Forelimb muscle (tissue), 1 donor: ENCODE measurements at places on chromosomes 1 and 21.

DNA sequence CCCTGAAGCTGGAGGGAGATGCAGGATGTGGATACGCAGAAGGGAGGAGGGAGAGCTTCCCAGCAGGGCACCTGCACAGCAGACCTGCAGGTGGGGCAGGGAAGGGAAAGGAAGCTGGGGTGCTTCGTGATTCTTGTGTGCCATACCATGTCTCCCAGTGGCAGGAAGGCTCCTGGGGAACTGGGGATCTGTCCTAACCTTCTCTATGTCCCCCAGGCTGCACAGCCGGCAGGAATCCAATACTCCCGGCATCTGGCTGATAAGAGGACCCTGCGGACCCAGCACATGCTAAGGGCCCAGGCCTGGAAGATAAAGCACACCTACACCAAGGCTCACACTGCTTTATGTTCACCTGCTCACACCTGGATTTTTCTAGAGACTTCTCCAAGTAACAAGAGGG, 79.4 kb downstream of the ITPKB start:
- DNase-seq, result no peak

- no peak for DNase-seq
Observed at GRCh38 chr1:201460814-201461644, 8.0 kb downstream of the PHLDA3 start.

GRCh38 chr1:231806623-231807495, 180.3 kb downstream of the DISC1 start:
- DNase-seq, result no peak

DNA sequence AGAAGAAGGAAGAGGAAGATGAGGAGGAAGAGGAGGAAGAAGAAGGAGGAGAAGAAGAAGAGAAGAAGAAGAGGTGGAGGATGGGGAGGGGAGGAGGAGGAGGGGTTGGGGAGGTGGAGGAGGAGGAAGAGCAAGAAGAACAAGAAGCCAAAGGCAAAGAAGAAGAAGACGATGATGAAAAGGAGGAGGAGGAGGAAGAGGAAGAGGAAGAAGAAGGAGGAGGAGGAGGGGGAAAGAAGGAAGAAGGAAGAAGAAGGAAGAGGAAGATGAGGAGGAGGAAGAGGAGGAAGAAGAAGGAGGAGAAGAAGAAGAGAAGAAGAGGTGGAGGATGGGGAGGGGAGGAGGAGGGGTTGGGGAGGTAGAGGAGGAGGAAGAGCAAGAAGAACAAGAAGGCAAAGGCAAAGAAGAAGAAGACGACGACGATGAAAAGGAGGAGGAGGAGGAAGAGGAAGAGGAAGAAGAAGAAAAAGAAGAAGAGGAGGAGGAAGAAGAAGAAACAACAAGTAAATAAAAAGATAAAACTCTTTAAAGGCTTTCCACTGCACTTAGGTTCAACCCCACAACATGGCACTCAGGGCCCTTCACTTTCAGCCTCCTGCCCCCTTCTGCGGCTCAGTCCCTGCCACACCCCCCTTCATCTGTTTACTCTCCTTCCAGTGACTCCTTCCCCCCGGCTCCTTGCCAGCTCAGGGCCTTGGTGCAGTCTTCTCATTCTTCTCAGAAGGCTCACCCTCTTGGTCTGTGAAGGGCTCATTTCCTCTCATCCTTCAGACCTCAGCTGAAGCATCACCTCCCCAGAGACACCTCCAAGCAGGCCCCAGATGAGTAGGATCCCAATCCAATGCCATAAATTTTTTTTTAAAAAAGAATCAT, 114.0 kb downstream of the KCNN3 start:
- DNase-seq, result no peak

- DNase-seq, result no peak
Observed at GRCh38 chr1:55073187-55073916, 34.0 kb downstream of the PCSK9 start.

- DNase-seq, result no peak
Observed at GRCh38 chr21:27248814-27249213, 281.9 kb upstream of the ADAMTS5 start.

DNA sequence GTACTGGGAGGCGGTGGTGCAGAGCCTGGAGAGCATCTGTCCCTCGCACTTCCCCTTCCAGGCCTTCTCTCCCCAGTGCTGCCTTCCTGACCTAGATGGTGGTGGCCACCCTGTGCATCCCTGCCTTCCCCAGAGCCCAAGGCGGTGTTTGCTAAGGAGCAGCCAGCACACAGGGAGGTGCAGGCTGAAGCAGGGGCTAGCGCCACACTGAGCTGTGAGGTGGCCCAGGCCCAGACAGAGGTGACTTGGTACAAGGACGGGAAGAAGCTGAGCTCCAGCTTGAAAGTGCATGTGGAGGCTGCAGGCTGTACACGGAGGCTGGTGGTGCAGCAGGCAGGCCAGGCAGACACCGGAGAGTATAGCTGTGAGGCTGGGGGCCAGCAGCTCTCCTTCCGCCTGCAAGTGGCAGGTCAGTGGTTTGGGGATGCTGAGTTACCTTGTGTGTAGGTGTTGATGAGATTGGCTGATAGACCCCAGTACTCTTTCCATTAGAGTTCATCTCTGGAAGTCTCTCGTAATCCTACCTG, 51.6 kb downstream of the OBSCN start:
- DNase-seq, result no peak

GRCh38 chr1:109255097-109255651, 5.8 kb downstream of the CELSR2 start:
- DNase-seq, result no peak

- no peak for DNase-seq
Observed at GRCh38 chr1:237013608-237014007, 9.4 kb upstream of the MT1HL1 start.

DNA sequence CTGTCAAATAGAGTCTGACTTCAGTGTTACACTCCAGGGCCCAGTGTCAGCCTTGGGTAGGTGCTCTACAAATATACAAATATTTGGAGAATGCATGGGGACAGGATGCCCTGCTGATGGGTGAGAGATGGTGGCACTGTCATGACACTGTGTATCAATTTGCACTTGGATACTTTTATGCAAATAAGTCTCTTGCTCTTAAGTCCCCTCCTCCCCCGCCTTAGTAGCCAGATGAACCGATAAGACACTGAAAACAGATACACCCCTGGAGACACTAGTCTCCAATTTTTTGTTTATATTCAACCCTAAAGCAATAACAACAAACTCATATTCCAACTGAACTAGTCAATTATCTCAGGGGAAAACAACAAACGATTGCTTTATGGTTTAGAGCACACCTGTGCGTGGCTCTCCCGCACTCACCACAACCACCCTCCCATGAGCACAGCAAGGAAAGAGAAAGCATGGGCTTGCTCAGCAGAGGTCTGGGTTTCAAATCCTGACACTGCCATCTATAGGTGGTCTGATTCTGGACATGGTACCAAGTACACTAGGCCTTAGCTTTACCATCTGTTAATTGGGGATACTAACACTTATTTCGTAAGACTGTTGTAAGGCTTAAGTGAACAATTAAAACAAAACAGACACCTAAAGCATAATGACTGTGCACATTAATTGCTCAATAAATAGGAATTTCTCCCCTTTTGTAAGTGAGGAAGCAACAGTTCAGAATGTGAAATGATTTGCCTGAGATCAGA, 50.3 kb downstream of the HIVEP3 start:
- DNase-seq, result no peak

- no peak for DNase-seq
Observed at GRCh38 chr1:53315456-53316423, 12.1 kb downstream of the LRP8 start.

GRCh38 chr1:240399381-240399780, 212.6 kb downstream of the GREM2 start:
- no peak for DNase-seq

GRCh38 chr1:177809819-177810218, 160.0 kb downstream of the SEC16B start:
- DNase-seq, result no peak

DNA sequence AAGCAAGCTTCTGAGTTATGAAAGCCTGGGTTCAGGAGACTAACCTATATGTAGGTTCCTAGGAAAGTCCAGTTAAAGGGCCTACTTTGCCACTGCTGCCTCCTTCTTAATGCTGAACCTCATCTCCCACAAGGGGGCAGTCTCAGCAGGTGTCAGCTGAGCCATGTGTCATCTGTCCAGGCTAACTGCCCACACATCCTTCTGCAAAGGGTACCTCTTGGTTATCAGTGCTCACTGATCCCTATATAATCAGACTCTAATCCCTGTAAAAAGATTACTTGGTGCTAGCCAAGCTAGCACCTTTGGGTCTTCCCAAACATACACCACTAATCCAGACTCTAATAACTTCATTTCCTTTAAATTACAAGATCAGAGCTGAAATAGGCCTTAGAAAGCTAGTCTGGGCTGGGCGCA, 9.0 kb downstream of the PRDX1 start:
- no peak for DNase-seq

DNA sequence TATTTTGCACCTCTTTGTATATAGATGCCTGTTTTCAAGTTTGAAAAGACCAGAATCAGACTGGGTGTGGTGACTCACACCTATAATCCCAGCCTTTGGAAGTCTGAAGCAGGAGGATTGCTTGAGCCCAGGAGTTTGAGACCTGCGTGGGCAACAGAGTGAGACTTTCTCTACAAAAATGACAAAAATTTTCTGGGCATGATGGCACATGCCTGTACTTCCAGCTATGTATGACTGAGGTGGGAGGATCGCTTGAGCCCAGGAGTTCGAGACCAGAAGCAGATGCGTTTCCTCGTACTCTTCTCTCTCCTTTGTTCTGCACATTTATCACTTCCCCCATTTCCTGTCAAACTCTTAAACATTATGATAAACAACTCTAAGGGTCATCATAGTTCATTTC, 310.0 kb upstream of the SNX7 start:
- no peak for DNase-seq

DNA sequence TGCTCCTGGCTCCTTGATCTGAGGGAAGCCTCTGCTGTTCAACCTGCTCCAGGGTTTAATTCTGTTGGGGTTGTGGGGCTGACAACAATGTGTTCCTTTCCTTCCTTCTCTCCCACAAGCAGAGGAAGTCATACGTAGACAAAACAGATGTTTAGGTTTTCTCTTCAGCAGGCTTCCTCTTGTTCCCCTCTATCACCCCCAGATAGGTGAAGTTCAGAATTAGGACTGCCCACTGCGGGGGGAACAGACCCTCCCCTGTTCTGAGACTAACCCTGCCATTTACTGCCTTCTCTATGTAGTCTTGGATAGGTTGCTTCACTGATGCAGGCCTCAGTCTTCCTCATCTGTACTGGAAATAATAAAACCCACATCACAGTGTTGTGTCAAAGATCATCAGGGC, 30.0 kb upstream of the NRDC start:
- DNase-seq, result no peak

DNA sequence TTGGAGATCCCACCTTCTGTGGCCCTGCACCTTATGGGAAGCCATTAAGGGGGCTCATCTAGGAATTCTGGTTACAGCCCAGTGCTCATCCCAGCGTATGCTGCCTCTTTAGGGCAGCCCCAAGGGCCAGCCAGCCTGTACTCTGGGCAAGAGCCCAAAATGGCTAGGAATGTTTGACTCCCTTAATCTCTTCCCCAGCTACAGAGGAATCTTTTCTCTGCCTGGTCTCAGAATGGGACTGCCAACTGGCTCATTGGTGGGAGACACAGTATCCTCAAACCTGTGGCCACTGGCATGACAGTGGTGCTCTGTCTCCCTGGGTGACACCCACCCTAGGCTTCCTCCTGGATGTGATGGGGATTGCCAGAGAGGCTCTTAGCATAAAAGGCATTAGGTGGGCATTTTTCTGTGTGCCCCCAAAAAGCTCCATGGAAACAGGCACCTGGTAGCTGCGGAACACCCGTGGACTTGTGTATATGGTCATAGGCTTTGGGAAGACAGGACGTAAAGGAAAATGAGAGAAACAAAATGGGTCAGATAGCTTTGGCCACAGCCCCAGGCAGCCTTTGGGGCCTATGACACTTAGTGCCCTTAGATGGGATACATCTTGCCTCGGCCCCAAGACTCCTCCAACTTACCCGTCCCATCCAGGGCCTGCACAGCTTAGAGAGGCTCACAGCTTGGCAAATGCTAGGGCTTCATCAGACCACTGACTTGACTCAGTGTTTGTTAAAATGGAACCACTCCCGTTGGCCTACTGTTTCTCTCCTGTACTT, 6.9 kb downstream of the TMEM81 start:
- DNase-seq, result no peak

- peak; percentile 43 for DNase-seq
Observed at GRCh38 chr1:155911156-155912055, at the start of gene RIT1. TSS of gene RIT1 (minus strand) at chr1:155911349. CDS start at chr1:155910761, 588 bp downstream.
